ENCODE measurements at places on chromosomes 13 and 19. TPM values are rescaled to one million over a fixed set of nuclear protein-coding genes. Genes with fewer than 3 reads are reported as not detected.

The CRX gene
- not detected for total RNA-seq

The NUMBL gene
- total RNA-seq: 20.2 TPM

DNA sequence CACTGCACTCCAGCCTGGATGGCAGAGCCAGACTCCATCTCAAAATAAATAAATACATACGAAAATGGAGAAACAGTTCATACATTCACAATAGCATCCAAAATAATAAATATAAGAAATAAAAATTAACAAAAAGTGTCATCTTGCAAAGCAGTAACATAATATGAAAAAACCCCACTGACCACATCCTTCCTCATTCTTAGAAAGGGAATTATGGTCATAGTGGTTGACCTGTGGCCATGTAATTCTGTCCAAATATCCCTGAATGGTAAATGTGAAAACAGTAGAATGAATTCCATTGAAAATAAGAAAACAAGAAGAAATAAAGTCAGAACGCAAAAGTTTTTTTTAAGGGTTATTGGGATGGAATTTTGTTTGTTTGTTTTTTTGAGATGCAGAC, 7.0 kb upstream of the CDC42EP5 start:
- DNase-seq: no peak

DNA sequence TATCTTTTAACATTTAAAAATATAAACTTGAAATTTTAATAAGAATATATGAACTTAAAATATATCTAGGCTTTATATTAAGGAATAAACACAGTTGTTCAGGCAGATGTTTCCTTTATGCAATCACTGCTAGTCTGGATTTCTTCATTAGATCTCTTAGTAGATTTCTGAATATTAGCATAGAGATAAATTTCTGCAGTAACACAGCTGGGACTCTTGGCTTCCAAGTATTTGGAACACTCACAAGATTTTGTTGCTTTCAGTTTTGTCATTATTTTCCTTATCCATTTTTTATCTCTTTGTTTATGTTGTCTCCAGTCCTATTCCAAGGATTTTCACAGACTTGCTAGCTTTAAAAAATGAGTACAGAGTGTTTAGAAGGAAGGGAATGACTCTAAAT, 857.1 kb downstream of the GPC5 start:
- no peak for DNase-seq

DNA sequence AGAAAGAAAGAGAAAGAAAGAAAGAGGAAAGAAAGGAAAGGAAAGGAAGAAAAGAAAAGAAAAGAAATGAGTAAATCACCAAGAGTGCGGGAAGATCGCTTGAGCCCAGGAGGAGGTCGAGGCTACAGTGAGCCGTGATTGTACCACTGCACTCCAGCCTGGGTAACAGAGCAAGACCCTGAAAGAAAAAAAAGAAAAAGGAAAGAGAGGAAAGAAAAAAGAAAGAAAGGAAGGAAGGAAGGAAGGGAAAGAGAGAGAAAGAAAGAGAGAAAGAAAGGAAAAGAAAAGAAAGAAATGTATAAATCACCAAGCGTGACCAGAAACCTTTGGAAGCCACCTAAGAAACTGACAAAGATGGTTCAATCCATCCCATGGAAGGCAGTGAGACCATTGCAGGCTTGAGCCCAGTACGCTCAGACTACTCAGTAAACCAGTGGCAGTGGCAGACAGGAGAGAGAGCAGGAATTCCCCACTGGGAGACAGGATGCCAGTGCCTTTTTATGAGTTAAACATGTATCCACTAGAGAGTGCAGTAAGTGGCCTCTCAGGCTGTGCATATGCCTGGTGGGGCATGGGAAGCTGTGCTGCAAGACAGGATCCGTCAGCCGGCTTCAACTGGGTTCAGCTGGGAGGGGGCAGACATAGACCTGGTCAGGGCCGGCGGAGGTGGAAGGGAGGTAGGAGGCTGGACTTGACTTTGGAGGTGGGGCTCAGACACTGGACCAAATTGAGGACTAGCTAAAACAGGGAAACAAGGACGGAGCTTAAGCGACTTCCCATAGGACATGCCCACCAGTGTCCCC, 4.8 kb downstream of the GPR42 start:
- no peak for DNase-seq

DNA sequence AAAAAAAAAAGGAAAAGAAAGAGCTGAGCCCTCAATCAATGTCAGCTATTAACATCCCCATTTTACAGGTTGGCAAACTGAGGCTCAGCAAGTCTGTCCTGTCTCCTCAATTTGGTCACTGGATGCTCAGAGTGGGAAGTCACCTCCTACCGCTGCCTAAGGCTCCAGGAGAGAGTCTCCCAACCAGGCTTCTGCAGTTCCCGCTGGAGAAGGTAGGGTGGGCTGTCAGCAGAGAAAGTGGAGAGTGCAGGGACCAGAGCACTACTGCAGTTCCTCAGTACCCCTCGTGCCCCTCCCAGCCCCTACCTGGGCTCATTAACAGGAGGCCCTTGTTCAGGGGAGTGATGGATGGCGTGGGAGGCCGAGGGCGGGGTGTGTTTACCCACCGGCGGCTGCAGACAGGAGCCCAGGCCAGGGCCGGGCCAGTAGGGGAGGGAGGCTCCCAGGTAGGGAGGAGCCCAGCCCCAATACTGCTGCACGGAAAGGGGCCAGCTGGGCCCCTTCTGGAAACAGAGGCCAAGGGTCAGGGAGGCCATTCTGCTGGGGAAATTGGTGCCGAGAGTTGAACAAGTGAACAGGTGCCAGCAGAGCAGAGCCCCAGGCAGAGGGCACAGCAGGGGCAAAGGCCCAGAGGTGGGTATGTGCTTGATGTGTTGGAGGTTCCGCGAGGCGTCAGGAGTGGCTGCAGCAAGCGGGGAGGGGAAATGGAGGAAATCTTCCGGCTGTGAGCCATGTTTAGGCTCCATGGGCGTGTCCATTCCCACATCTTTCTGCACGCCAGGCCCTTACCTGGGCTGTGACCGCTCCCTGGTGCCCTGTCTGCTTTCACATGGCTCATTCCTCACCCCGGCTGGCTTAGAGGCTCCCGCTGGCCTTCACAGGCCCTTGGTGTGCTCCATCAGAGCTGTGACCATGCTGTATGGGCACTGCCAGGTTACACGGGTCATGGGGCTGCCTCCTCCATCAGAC, 7.6 kb upstream of the COMP start:
- DNase-seq: no peak

- DNase-seq: no peak
Measured at GRCh38 chr19:7975037-7975436, 30.4 kb downstream of the ELAVL1 start.
